ENCODE measurements at places on chromosomes 12 and 14. TPM values are rescaled to one million over a fixed set of nuclear protein-coding genes. Genes with fewer than 3 reads are reported as not detected.

DNA sequence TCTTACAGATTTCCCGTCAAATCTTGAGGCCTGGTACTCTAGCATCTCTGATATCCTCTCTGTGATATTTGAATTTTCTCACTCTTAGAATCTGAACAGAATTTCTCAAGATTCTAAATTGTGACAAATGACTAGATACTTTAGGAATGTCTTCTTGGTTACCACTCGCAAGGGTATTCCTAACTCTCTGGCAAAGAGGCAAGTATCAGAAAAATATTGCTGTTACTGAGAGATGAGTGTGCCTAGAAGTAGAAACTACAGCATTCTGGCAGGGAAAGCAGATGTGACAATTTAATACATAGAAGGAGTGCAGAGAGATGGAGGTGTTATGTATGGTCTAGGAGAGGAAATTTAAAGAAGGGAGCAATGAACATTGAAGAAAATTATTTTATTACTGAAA lies 467.8 kb downstream of the LRIG3 start:
- no peaks in the 10 kb centered on the region for H3K4me1 ChIP-seq
- no peak overlapping the region for H3K4me3 ChIP-seq
- no peak for DNase-seq
- H3K27me3 ChIP-seq = no peaks in the 10 kb centered on the region

The FLVCR2 gene
- 3.0 TPM for total RNA-seq

GRCh38 chr12:104662908-104663307 lies 206.2 kb downstream of the CHST11 start:
- no peaks in the 10 kb centered on the region for H3K27me3 ChIP-seq
- peak overlapping the region; percentile 73 for H3K27ac ChIP-seq
- H3K36me3 ChIP-seq = no peaks in the 10 kb centered on the region
- no peak for DNase-seq
- H3K4me3 ChIP-seq = no peak overlapping the region
- H3K4me1 ChIP-seq = peaks cover 17% of the 10 kb centered on the region

The AQP2 gene
- not detected for total RNA-seq

The PLD4 gene
- total RNA-seq = 0.02 TPM

The BDKRB2 gene
- 0.18 TPM for total RNA-seq

DNA sequence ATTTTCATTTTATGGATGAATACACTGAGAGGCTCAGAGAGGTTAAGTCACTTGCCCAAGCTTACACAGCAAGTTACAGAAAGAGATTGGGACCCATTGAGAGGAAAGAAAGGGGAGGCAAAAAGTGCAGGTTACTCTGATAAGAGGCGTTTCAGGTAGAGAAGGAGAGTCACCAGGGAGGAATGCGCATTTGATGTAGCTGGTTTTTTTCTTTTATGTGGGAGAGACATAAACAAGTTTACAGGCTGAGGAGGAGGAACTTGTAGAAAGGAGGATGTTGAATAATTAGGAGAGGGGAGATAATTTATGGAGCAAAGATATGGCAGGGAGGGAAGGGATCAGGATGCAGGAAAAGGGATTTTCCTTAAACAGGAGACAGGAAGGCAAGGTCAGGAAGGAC lies 297.0 kb downstream of the PCNX1 start:
- peaks cover 5% of the 10 kb centered on the region for H3K27me3 ChIP-seq
- H3K36me3 ChIP-seq = no peaks in the 10 kb centered on the region
- H3K4me3 ChIP-seq = no peak overlapping the region
- DNase-seq = no peak
- H3K27ac ChIP-seq = no peak overlapping the region

- H3K4me3 ChIP-seq = no peak overlapping the region
- no peak overlapping the region for H3K27ac ChIP-seq
- no peaks in the 10 kb centered on the region for H3K27me3 ChIP-seq
Observed at GRCh38 chr14:58816416-58817115, 178.8 kb downstream of the DACT1 start.

The TPCN1 gene
- total RNA-seq = 18.9 TPM

GRCh38 chr12:50059440-50060119 lies 2.2 kb downstream of the ASIC1 start:
- H3K36me3 ChIP-seq = no peaks in the 10 kb centered on the region
- H3K4me1 ChIP-seq = peaks cover 16% of the 10 kb centered on the region
- H3K27me3 ChIP-seq = peaks cover 19% of the 10 kb centered on the region
- H3K4me3 ChIP-seq = peak overlapping the region; percentile 82

The NTF3 gene
- total RNA-seq = not detected

- H3K4me3 ChIP-seq = no peak overlapping the region
- peaks cover 28% of the 10 kb centered on the region for H3K4me1 ChIP-seq
- no peak overlapping the region for H3K27ac ChIP-seq
- no peak for DNase-seq
- H3K36me3 ChIP-seq = no peaks in the 10 kb centered on the region
Observed at GRCh38 chr12:13273097-13273496, 76.6 kb downstream of the EMP1 start.

GRCh38 chr12:91178781-91179180 lies 3.8 kb downstream of the DCN start:
- no peaks in the 10 kb centered on the region for H3K27me3 ChIP-seq
- no peak overlapping the region for H3K27ac ChIP-seq
- no peak overlapping the region for H3K4me3 ChIP-seq
